ENCODE measurements at places on chromosomes 1 and 21.

- DNase-seq = no peak
Observed at GRCh38 chr1:19758227-19758830, 41.4 kb downstream of the TMCO4 start.

DNA sequence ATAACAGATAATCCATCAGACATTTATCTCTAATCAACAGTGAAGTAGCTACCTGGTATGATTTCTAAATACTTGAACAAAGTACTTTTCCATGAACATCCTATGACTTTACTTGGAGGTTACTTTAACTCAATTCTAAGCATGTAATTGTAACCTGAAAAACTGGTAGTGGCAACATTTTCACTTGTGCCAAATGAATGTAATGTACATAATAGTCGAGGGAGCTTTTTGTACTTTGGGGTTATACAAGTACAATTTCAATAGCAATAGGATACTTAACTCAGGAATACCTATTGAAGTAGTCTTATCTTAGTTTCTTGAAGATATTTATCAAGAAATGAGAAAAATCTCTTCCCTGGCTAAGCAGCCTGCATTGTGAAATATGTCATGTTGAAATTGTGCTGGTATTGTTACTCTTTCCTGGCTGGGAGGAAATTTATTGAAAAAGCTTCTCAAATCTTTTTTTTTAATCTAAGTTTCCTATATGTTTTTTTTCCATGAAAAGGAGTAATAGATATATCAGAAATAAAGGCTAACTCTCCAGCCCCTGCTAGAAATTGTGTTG, 33.7 kb upstream of the CACYBP start:
- no peak for DNase-seq

GRCh38 chr21:20306836-20307235, 691.4 kb upstream of the NCAM2 start:
- DNase-seq = no peak

DNA sequence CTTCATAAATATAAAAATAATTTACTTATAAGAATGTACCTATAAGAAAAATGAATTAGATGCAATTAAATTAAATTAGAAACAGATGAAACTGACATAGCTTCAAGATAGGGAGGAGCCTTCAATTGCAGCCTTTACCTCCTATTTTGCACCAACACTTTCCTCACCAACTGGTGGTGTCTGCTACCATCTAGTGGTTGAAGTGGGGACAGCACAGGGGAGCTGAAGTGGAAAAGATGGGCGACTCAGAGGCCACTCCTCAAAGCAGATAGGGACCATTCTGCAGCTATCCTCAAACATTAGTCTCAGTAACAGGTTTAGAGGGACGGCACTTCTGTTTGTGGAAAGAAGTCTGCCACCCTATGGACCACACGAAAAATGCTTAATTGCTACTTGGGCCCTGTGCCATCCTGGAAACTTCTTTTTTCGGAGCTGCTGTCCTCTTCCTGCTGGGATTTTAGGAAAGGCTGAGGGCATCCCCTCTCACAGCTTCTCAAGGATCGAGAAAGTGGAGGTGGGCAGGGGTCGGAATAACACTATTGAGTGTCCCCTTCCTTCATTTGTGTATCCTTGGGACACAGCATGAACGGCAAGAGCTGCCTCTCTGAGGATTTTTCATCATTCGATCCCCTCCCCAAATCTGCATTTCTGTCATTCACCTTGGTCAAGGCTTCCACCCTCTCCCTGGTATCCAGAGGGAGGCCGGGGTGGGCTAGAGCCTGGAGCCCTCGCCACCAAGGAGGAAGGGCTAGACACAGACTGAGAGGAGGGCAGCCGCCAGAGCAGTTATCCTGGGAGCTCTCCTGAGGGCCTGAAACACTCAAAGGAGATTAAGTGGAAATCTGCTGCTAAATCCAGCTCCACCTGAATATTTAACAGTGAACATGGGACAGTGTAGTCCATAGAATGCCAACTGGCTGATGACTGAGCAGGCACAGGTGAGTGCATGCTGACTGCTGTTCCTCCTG, 9.6 kb downstream of the PROK1 start:
- DNase-seq = peak; percentile 77

DNA sequence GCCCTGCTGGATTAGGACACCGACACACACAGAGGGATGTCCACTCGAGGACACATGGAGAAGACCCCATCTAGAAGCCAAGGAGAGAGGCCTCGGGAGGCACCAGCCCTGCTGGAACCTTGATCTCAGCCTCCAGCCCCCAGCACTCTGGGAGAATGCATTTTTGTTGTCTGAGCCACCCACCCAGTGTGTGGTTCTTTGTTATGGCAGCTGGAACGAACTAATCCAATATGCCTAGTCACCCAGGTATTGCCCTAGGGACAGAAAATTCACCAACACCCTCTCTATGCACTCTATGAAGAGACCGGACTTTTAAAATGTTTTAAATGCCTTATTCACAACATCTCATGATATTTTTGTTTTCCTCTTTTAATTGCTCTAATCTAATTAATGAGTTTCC, 117.4 kb downstream of the CRYAA start:
- no peak for DNase-seq

DNA sequence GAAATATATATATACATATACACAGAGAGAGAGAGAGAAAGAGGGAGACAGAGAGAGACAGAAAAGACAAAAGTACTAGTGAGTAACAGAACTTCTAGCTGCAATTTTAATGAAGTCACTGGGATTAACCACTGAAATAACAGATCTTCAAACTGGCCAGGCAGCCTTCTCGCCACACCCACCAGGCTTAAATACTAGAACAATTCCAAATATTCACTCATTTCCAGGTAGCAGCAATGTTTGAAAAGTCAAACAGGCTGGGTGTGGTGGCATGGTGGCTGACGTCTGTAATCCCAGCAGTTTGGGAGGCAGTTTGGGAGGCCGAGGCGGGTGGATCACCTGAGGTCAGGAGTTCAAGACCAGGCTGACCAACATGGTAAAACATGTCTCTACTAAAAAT, 5.2 kb downstream of the PRDX1 start:
- no peak for DNase-seq

DNA sequence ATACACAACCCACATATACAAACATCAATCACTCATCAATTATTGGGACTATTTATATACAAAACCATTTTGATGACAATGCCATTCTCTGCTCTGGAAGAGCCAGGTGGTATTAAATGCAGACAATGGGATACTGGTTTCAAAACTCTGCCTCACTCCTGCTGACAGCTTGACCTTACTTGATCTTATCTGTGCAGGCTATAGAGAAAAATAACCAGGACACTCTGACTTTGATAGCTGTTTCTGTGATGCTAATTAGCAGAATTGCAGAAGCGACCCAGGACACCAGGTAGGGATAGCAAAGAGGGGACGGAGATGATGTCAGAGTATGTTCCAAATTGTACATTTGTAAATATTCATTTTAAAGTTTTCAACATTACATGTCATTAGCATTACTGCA, 89.5 kb downstream of the OLFM3 start:
- no peak for DNase-seq

- no peak for DNase-seq
Observed at GRCh38 chr21:46168659-46169386, 13.4 kb upstream of the FTCD start.

- no peak for DNase-seq
Observed at GRCh38 chr1:151405187-151405951, 6.0 kb downstream of the PSMB4 start.

DNA sequence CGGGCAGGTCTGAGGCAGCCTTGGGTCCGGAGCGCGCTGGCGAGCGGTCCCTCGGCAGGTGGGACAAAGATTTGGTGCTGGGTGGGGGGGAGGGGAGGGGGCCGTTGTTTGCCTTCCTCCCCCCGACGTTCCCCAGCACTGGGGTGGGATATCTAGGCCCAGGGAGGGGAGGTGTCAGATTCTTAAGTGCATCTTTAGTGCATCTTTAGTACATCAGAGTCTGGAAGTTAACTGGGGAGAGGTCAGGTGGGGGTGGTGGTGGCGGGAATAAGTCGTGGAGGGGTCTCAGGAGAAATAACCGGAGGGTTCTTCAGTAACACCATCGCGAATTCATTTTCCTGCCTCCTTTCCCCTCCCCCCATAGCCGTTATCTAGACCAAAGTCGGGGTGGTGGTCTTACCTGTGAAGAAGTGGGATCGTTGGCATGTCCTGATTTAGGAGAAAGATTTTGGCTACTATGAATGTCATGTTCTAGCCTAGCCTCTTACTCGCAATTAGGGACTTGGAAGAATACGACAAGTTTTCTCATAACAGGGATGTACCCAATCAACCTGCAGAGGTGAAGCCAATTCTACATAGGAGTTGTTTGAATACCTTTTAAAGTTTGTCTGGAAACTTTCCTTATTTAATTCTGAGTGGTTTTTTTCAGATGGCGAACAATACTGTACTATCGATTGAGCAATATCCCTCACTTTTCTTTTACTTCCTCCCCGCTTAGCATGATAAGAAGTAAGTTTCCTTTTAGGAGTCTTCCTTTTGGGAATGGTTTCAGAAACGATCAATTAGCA, 886 bp downstream of the ZMYM4 start:
- DNase-seq = no peak

DNA sequence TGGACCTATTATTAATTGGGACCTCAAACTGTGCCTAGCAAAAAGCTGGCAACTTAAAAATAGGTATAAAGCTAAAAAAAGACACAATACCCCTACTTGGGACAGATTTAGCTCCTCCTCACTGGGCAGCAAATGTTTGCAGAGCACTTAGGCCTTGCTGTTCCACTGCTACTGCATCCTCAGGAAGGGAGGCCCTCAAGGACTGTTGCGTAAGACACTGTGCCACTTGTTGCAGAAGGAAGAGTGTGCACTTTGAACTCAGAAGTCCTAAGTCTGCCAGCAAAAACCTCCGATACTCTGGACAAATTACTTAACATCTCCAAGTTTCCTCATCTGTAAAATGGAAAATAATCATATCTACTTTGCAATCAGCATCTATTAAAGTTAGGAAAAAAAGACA, 322.9 kb downstream of the BARHL2 start:
- no peak for DNase-seq

GRCh38 chr1:31434979-31435378, 22.0 kb downstream of the SERINC2 start:
- DNase-seq = no peak

All from activated CD8-positive, alpha-beta memory T cell treated with anti-CD3 and anti-CD28 coated beads for 48 hours (primary cell).